Activated T-cell treated with anti-CD3 and anti-CD28 coated beads for 1 hour (primary cell): ENCODE measurements at places on chromosomes 3 and 15.

- DNase-seq = no peak
Observed at GRCh38 chr3:17623464-17623863, 119.0 kb downstream of the TBC1D5 start.

GRCh38 chr3:182821221-182821981 lies 28.1 kb downstream of the ATP11B start:
- no peak for DNase-seq

GRCh38 chr15:81363276-81363675 lies 10.7 kb downstream of the TMC3 start:
- no peak for DNase-seq

GRCh38 chr3:98563661-98564281 lies 29.6 kb downstream of the CPOX start:
- DNase-seq = no peak

DNA sequence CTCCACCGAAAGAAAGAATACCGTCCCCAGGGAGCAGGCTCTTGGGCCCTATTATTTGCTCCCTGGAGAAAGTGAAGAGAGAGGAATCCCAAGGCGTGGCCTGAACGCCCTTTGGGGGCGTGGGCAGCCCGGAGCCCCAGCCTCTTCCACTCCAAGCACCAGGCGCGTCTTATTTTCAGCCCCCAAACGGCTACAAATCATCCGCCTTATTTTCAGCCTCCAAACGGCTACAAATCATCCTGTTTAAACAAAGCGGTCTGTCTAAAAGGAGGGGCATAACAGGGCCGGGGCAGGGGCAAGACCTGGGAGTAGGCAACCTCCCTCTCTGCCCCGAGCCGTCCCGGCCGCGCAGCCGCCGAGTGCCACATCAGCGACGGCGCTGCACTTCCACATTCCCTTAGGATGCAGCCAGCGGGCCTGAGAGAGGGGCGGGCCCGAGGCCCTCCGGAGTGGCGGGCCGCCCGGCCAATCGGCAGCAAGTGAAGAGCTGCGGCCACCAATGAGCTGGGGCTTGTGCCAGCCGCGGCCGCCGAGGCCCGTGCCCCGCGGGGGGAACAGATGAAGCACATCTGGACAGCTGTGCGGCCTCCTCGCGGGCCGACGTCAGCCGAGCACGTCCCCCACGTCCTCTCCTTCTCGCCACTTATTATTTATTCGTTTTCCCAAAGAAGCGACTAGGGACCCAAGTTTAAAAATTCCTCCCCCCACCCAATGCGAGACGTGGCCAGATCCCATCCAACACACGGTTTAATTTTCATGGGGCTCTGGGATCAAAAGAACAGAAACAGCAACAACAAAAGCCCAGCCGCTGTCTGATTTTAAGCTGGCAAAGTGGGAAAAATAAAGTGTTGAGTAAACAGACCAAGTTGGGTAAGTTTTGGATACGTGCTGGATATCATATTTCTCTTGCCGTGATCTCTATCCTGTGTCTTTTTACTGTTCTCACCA lies at the start of gene TMEM45A:
Gene TMEM45A, plus strand, starts transcription at position 561 of the 948 bp plus-strand sequence. CDS start 62,593 bp downstream, outside the sequence.
- peak; percentile 65 for DNase-seq

- DNase-seq = no peak
Observed at GRCh38 chr15:78037328-78037727, 40.2 kb downstream of the TBC1D2B start.

- DNase-seq = no peak
Observed at GRCh38 chr3:173826416-173826815, 428.9 kb downstream of the NLGN1 start.

- DNase-seq = no peak
Observed at GRCh38 chr3:81565041-81565440, 196.4 kb downstream of the GBE1 start.

DNA sequence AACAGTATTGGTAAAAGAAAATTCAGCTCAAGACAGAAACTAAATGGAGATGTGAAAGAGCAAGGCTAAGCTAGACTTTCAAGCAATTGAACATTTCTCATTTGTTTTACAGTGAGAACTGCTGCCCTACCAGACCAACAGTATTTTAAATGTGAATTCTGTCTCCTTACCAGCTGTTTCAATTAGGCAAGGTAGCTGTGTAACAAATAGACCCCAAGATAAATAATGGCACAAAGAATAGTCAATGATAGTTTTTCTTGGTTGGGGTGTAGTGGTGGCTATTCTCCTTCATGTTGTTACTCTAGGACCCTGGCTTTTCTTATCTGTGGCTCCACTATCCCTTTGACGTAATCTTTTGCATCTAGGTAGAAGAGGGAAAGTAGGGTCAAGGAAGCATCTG lies 30.4 kb upstream of the THRB start:
- DNase-seq = no peak

GRCh38 chr3:179526989-179527391 lies 35.7 kb upstream of the ACTL6A start:
- DNase-seq = no peak

GRCh38 chr3:150447631-150448465 lies 39.8 kb downstream of the TSC22D2 start:
- no peak for DNase-seq

DNA sequence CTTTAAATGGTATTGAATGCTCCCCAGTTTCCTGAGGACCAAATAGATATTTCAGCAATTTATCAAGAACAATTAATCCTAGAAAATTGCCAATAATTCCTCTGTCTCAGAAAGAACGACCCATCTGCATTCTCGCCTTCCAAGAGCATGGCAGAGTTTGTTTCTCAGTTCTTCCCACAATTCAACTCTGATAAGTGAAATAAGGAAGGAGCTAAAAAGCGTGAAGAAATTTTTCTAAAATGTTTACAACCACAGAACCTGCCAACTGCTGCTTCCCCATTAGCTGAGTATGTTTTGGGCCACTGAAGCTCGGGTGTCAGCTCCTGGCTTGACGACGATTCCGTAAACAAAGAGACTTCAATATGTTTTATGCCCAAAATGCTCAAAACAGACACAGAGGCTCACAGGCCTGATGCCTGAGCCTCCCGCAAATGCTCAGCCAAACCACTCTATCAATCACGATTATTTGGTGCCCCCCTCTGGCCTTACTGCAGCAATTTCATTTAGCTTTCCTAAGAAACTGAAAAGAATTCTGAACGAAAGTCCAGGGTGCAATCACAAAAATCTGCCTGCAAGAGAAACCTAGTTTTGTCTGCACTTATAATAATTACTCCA lies 259.2 kb upstream of the CCDC54 start:
- DNase-seq = no peak

DNA sequence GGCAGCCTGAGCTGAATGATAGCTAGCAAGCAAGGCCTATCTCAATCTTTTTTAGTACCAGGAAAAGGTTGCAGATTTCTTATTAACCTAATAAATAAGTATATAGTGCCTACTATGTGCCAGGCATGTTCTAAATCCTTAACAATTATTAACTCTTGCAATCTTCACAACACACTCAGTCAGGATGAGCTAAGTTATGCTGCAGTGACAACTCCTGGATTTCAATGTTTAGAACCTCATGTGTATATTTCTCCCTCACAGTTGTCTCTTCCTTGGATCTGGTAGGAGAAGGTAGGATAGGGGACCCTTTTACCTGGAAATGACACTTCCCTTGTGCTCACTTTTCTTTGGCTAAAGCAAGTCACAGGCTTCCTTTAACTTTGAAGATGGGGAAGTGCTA lies 39.3 kb upstream of the MAGI1 start:
- DNase-seq = no peak

DNA sequence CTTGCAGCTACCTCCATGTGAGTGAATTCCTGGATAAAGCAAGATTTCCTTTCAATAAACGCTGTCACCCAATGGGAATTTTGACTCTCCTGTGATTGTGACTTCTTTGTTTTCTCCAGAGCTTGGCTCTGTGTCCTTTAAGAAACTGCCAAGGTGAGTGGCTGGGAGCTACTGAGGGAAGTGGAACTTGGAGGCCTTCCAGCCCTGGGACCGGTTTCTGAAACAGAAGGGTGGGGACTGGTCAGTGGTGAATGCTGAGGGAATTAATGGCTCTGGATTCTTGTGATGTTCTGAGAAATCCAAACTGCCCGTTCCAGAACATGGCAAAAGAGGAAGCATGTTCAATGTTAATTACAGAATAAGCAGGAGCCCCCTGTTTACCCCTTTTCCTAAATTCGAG lies 41.1 kb upstream of the MYZAP start:
- DNase-seq = no peak

DNA sequence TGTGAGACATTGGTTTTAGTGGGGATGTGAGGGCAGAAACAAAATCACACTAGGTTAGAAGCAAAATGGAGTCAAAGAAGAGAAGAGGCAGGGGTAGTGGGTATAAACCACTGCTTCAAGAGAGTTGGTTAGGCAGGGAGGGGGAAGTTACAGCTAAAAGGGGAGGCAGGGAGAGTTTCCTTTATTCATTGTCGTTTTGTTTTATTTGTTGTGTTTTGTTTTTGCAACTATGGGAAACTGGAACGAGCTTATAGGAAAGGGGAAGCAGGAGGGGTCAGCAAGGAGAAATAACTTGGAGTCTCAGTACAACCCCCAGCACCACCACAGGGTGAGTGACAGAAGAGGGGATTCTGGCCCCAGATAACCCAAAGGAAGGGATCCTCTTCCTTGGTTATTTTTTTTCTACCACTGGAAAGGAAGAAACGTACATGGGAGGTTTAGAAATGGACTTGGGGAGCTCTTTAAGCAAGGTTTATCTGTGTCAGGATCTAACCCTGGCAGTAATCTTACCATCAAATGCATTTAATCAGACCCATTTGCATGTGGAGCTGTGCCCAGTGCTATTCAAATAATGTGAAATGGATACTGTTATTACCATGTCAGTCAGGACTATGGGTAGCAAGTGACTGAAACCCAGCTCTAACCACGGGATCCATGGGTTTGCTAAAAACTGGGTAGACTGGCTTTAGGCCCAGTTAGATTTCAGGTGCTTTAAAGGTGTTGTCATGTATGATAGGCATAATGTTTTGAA lies 68.7 kb downstream of the CCNL1 start:
- no peak for DNase-seq

DNA sequence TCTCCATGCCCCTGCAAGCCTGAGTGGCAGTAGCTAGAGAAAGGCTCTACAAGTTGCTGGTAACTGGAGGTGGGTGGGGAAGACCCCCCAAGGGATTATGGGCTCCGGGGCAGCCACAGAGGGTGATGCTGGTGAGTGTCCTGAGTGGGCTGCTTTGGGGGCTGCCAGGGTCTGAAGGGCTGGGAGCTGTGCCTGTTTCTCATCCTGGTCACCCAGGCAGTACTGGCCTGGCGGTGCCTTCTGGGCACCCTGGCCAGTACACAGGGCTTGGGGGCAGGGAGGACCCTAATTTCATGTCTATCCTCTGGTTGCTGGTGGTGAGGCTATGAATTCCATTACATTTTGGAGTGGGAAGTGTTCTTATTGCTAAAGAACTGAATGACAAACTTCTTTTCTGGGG lies 46.1 kb upstream of the GATM start:
- DNase-seq = no peak

- DNase-seq = no peak
Observed at GRCh38 chr15:29100486-29101000, 169.1 kb downstream of the NSMCE3 start.

- DNase-seq = no peak
Observed at GRCh38 chr3:194570235-194570634, 63.0 kb downstream of the TMEM44 start.

- no peak for DNase-seq
Observed at GRCh38 chr3:124347418-124347817, 355.5 kb upstream of the ROPN1 start.

GRCh38 chr3:106824856-106825255 lies 552.4 kb upstream of the CCDC54 start:
- DNase-seq = no peak

DNA sequence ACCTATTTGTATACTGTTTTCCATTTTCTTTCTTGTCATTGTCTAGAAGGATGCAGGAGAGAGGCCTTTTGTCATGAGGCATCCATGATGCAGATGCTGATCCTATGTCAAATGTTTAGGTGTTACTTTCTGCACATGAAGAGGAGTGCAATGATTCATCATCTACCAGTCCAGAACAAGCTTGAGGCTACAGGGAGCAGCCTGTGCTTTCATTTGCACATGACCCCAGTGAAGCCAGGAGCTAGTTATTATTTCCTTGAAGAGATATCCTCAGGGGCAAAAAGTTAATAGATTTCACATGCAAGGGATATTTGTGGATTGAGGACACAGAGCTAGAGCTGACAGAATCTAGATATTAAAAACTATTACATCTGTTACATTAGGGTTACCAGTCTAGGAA lies 204.4 kb upstream of the TGFBR2 start:
- DNase-seq = no peak

DNA sequence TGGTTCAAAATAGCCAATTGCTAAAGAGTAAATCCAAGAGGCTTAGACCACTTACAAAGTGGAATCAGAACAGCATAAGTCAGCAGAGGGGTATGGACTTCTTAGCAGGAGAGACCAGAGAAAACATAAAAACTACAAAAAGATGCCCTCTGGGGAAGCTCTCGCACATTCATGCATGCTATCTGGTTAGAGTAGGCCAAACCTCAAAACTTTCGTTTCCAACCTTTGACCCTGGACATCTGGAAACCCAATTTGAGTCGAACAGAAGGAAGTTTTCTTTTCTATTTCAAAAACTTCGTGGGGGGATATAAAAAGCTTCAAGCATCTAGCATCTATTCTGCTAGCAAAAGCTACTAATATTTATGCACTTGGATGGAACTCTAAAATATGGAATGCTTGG lies 523.9 kb upstream of the AGTR1 start:
- DNase-seq = no peak

DNA sequence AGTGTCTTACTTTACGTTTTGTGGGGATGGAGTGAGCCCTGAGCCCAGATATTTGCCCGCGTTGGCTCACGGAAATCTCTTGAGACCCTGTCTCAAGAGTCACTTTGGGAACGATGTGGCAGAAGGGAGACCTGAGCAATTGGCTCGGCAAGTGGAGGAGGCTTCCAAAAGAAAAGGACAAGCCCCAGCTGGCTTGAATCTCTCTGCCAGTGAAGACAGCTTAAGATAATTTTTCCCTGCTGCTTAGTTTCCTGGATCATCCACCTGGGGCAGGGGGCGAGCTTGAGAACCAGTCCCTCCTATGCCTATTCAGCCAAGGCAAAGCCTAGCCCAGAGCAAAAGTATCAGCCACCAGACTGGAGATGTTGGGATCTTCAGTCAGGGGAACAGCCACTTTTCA lies 708 bp downstream of the SEC22A start:
- no peak for DNase-seq

DNA sequence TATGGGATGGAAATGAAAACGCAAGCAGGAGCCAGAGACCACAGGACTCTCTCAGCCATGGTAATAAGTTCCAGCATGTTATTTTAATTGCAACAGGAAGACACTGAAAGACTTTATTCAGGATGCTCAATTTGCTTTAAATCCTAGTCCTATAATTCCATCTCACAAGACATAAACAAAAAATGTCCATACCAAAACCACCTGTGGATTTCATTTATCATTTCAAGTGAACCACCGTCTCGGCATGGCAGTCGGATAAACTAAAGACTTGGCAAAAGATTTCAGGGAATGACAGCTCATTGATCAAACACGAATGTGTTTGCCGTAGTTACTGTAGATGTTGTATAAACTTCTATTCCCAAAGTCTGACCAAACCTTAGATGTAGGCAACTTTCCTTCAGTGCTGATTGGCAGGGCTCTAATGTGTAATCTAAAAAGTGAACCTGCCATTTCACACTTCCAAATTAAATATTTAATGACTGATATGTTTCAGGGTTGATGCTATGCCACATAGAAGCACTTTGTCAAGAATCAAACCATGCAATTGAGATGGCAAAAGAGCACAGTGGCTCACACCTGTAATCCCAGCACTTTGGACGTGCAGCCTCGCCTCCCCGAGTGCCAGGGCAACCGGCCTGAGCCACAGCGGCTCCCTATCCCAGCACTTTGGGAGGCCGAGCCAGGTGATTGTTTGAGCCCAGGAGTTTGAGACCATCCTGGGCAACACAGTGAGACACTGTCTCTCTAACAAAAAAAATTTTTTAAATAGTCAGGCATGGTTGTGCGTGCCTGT lies 331.7 kb downstream of the MAGI1 start:
- DNase-seq = no peak
